ENCODE measurements at places on chromosomes 6 and 20. TPM values are rescaled to one million over a fixed set of nuclear protein-coding genes. Genes with fewer than 3 reads are reported as not detected.

GRCh38 chr6:6293317-6293716 lies 27.1 kb downstream of the F13A1 start:
- DNase-seq, result no peak
- H3K36me3 ChIP-seq, result no peaks in the 10 kb centered on the region
- no peak overlapping the region for H3K4me3 ChIP-seq
- H3K27ac ChIP-seq, result no peak overlapping the region

DNA sequence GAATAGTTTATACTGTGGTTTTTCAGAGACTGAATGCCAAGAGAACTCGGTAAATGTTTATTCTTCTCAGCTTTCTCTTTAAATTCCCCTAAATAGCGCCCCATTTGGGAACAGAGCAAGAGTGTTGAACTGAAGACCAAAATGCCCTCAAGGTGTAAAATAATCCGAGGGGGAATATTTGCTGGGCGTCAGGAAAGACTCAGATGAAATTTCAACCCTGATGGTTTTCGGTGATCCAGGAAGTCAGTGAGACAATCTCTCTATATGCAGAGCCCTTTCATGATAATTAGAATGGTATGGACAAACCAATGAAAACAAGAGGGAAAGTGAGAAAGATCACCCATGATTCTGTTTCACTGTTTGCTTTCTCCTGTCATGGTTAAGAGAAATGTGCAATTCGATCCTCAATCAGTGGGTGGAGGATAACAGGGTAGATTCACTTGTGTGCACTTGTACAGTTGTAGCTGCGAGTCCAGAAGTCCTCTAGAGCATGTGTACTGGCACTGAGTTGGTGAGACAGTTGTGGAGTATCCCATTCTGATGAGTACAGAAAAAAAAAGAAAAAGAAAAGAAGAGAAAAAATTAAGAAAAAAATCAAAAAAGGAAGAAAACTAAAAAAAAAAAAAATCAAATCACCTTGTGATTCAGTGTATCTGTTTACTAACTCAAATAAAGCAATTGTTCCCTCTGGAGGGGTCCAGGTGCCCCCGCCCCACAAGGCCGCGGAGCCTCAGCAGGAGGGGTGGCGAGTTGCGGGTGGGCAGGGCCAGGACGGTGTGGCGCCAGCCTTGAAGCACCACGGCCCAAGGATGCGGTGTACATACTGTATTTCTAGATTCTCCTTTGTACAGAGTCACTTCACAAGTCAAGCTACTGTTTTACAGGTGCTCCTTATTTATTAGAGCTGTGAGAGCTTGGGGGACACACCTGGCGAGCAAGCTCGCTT lies 164.9 kb downstream of the SCML4 start:
- peaks cover 68% of the 10 kb centered on the region for H3K4me1 ChIP-seq
- DNase-seq, result no peak
- peaks cover 4% of the 10 kb centered on the region for H3K36me3 ChIP-seq
- H3K27ac ChIP-seq, result no peak overlapping the region

PLG gene
- total RNA-seq, result 0.46 TPM

ZC2HC1B gene
- total RNA-seq, result not detected

C2 gene
- total RNA-seq, result 3.6 TPM

CALHM5 gene
- 0.10 TPM for total RNA-seq

OPRL1 gene
- 0.50 TPM for total RNA-seq

CLDN20 gene
- total RNA-seq, result not detected

Measured in type B pancreatic cell (in vitro differentiated cells).